ENCODE measurements at places on chromosomes 3 and 15.

DNA sequence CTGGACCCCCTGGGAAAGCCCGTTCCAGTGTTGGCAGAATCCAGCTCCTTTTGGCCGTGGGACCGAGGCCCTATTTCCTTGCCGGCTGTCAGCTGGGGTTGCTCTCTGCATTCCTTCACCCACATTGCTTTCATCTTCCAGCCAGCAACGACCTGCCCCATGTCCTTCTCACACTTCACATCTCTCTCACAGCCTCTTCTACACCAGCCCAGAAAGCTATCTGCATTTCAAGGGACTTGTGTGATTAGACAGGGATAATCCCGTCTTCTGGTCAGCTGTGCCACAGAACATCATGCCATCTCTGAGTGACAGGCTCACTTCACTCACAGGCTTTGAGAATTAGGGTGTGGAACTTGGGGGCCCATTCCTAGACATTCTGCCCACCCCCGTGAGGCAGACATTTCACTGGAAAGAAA, 16.4 kb downstream of the EFCC1 start:
- DNase-seq: no peak

DNA sequence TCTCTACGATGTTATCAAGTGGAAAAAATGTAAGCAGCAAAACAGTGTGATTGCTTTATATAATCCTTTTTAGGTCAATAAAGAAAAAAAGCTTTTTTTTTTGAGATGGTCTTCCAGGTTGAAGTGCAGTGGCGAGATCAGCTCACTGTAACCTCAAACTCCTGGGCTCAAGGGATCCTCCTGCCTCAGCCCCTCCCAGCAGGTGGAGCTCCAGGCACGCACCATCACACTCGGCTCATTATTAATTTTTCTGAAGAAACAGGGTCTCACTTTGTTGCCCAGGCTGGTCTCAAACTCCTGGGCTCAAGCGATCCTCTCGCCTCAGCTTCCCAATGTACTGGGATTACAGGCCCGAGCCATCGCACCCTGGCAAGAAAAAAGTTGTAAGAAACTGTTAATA, 17.3 kb downstream of the RNF168 start:
- DNase-seq: no peak

- no peak for DNase-seq
Observed at GRCh38 chr15:60797444-60798040, 318.6 kb upstream of the ICE2 start.

- no peak for DNase-seq
Observed at GRCh38 chr3:74134831-74135230, 479.6 kb downstream of the CNTN3 start.

DNA sequence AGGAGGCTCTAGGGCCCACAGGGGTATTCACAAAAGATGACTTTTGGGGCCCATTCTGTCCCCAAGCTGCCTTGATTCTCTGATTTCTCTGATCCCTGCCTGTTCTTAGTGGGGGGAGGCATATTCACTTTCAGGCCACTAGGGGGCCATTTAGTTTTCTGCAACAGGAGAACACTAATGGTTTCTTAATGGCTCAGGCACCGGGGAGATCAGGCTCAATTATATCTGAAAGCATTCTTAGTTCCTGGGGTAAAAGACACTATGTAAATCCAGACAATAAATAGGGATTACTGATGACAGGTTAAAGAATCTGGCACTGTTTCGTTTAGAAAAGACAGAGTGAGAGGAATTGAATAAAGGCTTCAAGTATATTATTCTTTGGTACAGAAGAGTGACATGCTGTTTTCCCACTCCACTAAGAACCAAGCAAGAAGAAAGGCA, 2.5 kb upstream of the INAFM2 start:
- DNase-seq: no peak

- DNase-seq: no peak
Observed at GRCh38 chr3:112504123-112504522, 4.9 kb upstream of the BTLA start.

- DNase-seq: no peak
Observed at GRCh38 chr3:155641956-155642355, 102.9 kb downstream of the PLCH1 start.

GRCh38 chr3:66053550-66054094, 14.9 kb upstream of the MAGI1 start:
- no peak for DNase-seq

DNA sequence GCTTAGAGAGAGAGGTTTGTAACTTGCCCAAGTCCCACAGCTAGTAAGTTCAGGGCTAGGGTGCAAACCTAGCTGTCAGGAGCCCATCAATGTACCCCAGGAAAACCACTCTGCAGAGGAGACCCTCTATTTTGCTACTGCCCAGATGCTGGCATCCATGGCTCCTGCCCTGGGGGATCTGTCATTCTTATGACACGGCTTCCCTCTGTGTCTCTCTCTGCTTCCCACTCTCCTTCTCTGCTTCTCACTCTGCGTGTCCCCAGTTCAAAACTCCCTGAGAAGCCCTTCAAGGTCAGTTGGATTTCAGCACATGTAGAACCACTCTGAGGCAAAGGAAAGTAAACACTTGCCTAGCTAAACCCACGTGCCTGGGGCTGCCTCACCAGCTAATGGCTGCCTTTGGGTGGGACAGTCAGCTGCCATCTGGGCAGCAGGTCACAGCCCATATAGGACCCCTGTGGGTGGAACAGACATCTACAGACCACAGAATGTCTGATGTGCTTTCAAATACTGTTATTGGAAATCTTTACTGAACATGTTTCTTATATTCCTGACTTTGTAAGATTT, 29.4 kb upstream of the SLCO2A1 start:
- DNase-seq: no peak

DNA sequence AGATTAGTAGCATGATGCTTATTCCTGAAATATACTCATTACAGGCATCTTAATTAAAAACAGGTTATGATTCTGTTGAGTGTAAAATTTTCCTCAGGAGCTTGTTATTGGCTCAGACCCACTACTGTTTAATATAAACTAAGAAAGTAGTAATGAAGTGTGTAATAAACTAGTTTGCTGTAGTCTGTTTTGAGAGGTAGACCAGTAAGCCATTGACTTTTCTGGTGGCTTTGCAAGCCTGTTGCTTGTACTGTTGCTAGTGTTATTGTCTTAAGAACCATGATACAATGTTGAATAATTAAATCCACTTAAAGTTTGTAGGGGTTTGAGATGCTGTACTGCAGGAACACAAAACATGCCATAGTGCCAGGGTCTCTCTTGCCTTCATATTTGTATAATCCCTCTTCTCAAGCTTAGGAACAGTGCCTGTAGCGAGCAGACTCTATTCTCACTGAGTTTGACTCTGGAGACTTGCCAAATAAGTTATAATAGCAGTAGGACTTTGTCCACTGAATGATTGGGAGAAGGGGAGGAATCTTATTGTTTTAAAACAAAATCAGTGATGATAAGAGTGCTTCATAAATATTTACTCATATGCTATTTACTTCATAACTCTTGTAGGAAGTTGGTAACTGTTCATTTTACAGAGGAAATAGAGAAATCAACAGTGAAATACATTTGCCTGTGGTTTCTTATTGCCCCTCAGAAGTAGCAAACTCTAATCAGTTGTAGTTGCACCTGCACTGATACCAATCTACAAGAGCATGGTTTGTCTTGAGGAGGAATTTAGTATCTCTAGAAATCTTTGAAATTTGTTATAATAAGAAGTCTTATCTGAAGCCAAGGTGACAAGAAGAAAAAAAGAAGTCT, 13.4 kb downstream of the TCF12 start:
- no peak for DNase-seq

GRCh38 chr3:138440121-138440521, 5.7 kb downstream of the ESYT3 start:
- DNase-seq: no peak

DNA sequence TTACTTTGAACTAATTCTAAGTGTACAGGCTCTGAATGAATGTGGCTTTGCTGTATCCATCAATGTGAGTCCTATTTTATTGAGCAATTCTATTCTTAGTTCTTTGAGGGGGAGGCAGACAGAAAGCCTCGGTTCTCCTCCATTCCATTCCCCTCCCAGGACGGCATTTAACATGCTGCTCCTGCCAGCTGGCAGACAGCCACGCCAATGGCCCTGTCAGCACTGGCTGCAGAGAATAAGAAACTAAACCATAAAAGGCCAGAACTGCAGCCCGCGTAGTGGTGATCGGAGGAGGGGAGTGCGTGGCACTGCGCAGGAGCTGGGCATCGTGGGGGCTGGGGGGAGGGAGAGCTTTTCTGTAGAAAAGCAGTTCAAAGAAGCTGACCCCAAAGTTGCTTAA, 76.0 kb upstream of the HACD2 start:
- no peak for DNase-seq

DNA sequence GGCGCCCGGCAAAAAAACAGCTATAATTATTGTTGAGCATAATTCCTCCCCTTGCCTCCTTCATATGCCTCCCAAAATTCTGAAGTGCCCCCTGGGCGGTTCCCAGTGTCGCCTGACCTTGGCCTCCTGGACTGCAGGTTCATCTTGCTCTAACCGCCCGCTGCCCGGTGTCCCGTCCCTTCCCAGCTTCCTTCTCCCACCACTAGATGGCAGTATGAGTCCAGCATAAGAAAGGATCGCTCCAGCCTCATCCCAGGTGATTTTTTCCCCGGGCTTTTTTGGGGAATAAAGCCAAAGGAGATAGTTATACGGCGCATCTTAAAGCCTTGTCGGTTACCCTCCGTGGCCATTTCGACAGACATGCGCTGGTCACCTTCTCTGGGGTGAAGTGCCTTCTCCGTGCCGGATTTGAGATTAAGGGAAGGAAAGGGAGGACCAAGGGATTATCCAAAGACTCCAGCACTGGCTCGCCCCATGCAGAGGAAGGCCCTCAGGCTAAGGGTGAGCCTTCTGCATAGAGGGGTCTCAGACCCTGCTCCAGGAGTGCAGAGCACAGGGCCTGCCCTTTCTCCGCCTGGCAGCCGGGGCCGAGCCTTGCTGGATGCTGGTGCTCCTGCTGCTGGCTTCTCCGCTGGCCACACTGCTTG, 45.8 kb upstream of the TRA2B start:
- DNase-seq: peak; percentile 62

DNA sequence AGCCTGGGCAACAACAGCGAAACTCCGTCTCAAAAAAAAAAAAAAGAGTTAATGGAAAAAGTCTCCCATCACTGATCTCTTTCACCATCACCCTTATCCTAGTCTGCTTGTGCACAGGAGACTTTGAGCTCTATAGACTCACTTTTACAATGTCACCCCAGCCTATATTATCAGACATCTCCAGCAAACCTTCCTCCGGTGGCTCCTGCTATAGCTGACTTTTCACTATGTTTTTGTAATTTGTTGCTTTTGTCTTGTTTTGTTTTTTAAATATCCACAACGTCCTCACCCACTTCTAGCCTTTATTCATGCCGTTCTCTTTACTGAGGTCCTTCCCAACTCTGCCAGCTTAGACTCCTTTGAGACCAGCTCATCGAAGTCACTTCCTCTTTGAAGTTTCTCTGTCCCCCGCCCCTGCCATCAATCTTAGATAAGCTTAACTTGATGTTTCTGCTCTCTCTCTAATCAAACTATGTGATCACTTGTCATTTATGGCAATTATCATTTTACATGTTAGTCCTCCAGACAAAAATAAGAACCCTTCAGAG, 82.7 kb upstream of the CHD2 start:
- DNase-seq: no peak
